ENCODE measurements at places on chromosomes 1 and 21.

DNA sequence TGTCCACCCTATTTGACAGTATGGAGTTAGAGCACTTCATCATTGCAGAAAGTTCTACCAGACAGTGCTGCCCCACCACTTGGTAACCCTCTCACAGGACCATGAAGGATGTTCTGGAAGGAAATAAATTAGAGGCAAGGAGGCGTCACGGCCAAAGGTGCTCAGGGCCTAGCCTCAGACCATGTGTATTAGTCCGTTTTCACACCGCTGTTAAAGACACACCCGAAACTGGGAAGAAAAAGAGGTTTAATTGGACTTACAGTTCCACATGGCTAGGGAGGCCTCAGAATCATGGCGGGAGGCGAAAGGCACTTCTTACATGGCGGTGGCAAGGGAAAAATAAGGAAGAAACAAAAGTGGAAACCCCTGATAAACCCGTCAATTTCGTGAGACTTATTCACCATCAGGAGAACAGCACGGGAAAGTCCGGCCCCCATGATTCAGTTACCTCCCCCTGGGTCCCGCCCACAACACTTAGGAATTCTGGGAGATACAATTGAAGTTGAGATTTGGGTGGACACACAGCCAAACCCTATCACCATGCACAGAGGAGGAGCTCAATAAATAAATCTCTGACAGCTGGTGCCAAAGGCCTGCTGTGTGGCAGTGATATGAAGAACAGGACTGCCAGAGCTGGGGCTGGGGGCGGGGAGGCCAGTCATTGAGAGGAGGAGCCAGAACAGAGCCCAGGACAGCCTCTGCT lies 75.8 kb downstream of the FHAD1 start:
- DNase-seq, result peak; percentile 24
- no peak overlapping the region for H3K4me3 ChIP-seq
- H3K36me3 ChIP-seq, result no peaks in the 10 kb centered on the region

DNA sequence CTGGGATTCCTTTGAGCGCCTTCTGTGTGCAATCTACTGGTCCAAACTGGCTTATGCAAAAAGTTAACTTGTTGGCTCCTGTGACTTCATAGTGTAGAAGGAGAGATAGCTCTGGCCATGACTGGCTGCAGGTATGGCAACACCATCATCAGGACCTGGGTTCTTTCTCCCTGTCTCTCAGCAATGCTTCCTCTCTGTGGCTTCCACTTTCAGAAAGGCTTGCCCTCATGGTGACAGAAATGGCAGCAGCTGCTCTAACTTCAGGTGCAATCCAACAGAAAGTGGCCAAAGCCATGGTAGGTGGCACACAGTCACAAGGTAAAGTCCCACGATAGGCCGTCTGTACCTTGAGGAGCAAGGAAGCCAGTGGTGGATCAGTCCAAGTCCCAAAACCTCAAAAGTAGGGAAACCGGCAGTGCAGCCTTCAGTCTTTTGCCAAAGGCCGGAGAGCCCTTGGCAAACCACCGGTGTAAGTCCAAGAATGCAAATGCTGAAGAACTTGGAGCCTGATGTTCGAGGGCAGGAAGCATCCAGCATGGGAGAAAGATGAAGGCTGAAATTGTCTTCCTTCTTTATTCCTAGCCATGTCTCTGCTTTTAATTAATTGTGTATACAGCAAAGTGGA lies 45.0 kb downstream of the ZBTB40 start:
- no peak overlapping the region for H3K4me3 ChIP-seq
- peaks cover 3% of the 10 kb centered on the region for H3K4me1 ChIP-seq
- H3K36me3 ChIP-seq, result peaks cover 29% of the 10 kb centered on the region
- no peak for DNase-seq
- no peak overlapping the region for H3K27ac ChIP-seq

GRCh38 chr1:55420929-55421716 lies 206.0 kb upstream of the USP24 start:
- no peaks in the 10 kb centered on the region for H3K4me1 ChIP-seq
- H3K27ac ChIP-seq, result no peak overlapping the region
- peaks cover 14% of the 10 kb centered on the region for H3K27me3 ChIP-seq
- no peaks in the 10 kb centered on the region for H3K36me3 ChIP-seq

DNA sequence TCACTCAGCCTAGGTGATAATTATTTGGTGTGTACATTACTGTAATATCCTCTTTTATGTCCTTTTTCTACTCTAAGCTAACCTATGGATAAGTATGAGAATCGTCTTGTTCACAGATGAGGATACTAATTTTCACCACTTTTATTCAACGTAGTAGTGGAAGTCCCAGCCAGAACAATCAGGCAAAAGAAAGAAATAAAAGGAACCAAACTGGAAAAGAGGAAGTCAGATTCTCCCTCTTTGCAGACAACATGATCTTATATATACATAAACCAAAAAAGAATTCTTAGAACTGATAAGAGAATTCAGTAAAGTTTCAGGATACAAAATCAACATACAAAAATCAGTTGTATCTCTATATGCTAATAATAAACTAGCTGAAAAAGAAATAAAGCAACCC lies 12.6 kb upstream of the RGL1 start:
- H3K27ac ChIP-seq, result no peak overlapping the region
- no peaks in the 10 kb centered on the region for H3K4me1 ChIP-seq
- H3K27me3 ChIP-seq, result no peaks in the 10 kb centered on the region
- no peak overlapping the region for H3K4me3 ChIP-seq
- no peak for DNase-seq

DNA sequence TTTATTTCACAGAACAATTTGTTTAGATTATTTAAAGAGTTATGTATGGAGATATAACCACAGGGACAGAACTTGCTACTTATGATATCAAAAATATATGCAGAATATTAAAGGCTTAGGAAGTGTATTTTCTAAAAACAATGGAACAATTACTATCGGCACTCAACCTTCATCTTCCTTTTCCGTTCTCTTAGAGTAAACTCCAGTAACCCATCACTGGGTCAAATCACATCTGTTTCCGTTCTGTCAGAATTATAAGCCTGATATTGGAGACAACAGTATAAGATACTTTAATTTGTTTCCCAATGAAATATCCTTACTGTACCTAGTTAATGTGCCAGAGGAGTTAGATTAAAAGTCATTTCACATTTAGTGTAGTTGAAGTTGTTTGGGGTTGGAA lies 32.2 kb downstream of the DTL start:
- no peak for DNase-seq
- peaks cover 65% of the 10 kb centered on the region for H3K36me3 ChIP-seq
- no peaks in the 10 kb centered on the region for H3K4me1 ChIP-seq
- H3K27me3 ChIP-seq, result no peaks in the 10 kb centered on the region

Measured in activated CD4-positive, alpha-beta T cell treated with anti-CD3 and anti-CD28 coated beads for 36 hours (primary cell).